NCI-H1048 (cell line): ENCODE measurements at places on chromosomes 16 and 17.

GRCh38 chr17:83035722-83036121 lies 43.7 kb upstream of the METRNL start:
- no peak for DNase-seq

DNA sequence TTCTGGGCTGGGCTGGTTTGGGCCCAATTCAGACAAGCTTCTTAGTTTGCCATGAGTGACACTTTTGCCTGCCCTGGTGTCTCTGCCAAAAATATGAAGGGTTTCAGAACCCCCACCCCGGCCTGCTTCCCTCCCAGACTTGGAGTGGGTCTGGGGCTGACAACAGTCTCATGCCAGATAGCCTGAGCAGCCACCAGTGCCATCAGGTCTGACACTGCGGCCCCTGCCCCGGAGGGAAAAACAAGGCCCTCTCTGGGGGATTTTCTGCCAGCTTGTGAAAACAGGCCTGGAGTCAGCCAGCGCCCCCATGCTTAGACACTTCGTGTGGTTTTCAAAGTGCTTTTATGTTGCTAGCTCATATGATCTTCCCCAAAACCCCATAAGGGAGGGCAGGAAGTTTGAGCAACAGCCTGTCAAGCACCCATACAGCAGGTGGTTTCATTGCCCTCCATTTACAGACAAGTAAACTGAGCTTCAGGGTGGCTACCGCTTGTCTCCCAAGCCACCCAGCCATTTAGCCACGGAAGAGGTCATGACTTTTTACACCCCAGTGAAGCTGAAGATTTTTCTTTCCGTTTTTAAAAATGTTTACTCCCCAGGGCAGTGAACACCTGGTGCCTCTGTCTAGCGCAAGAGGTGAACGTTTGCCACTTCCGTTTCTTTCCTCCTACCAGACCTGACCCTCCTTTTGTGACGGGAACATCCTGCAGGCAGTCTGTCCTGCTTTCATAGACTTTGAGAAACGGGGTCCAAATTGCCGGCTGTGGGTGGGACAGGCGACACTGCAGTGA lies 300.6 kb downstream of the SEC14L1 start:
- no peak for DNase-seq

GRCh38 chr17:42787266-42787665 lies 6.9 kb downstream of the WNK4 start:
- no peak for DNase-seq

DNA sequence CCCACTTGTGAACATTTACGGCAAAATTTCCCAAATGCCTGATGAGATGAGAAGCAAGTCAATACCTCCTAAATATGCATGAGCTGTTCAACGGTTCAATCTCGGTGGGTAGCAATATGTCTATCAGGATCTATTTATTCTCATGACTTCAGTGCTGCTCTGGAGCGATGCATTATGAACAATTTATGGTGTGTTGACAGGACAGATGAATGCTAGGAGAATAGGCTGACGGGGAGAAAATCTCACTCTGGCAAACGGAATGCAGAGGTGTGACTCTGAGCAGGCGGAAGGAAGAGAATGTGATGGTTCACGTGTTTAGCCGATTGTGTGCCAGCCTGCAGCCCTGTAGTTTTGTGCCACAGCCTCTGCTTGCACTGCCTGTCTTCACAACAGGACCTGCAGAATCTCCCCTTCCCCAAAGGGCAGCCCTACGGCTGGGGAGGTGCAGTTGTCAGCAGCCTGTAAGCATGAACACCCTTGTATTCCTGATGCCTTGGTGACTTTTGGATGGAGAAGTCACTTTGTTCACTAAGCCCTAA lies 345.2 kb downstream of the PHKB start:
- no peak for DNase-seq

DNA sequence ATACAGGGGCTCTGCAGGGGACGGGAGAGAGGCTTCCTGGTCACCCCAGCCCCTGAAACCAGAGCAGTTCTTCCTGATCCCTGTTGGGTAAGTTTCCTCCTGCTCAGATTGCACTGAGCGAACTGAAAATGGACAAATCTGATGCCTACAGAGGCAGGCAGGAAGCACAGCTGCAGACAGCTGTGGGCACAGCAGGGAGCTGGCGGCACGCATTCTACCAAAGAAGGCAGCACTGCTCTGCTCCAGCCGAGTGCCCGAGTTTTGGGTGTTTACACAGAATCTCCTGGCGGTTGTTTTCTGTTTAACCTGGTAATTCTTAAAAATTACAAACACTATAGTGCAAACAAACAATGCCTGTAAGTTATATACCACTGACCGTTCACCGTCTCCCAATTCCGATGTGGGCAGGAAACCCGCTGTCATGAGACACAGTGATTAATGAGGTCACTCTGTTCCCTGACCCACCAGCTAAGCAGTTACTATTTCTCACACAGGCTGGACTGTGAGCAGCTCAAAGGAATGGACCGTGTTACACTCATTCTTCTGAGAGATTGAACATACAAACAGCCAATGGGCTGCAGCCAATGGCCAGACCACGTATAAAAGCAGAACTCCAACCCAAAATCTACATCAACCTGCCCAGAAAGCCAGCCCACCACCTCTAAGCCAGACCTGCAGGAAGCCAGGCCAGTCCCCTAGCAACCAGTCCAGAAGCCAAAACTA lies 25.5 kb downstream of the NSMCE1 start:
- no peak for DNase-seq

- DNase-seq = no peak
These were observed 333.9 kb upstream of the ERCC4 start for GRCh38 chr16:13586051-13586450.

- no peak for DNase-seq
These were observed 26.4 kb downstream of the GOSR1 start for GRCh38 chr17:30503558-30503957.

DNA sequence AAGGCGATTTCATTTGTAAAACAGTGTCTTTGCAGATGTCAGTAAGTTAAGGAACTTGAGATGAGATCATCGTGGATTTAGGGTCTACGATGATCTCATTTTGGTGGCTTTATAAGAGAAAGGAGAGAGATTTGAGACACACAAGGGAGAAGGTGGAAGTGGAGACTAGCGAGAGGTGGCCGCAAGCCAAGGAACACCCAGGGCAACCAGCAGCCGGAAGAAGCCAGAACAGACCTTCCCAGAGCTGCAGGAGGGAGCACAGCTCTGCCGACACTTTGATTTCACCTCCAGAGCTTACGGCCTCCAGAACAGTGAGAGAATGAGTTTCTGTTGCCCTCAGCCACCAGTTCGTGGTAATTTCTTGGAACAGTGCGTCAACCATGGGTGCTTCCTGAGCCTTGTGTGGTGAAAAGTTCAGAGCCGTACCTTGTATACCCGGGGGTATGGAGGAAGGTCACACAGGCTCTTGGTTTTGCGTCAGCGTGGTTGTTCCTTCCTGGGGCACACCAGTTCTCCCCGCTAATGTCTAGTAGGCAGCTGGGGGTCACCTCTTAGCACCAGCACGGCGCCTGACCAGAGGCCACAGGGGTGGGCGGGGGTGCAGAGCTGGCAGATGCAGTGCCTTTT lies 12.9 kb upstream of the SEC14L1 start:
- no peak for DNase-seq

DNA sequence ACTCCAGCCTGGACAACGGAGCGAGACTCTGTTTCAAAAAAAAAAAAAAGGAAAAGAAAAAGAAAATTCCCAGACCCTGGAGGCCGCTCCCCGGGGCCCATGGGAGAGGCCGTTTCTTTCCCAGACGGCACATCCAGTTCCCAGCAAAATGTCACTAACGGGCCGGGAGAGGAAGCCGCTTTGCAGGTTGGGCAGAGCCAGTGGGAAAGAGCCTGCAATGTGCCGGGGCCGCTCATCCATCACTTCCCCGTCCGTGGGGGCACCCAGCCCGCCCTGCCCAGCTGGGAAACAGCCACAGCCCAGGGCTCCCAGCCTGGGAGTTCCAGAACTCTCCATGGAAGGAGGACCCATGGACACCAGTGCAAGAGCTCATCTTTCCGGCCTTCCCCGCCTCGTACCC lies 41.8 kb upstream of the PABPN1L start:
- no peak for DNase-seq

DNA sequence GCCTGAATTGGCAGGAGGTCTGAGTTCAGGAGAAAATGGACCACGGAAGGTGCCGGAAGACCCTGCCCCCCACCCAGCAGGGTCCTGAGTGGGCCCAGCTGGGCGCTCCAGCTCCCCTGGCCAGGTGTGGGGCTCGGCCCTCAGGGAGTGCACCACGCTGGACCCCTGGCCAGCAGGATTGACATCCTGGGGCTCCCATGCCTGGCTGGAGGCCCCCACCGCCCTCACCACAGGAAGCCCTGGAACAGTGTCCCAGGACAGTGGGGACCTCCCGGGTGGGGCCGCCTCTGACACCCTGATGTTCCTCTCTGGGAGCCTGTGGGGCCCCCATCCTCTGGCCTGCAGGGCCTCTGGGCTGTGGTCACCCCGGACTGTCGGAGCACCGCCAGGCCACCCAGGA lies 28.1 kb upstream of the CACNA1H start:
- no peak for DNase-seq

GRCh38 chr17:78724999-78725398 lies 57.1 kb downstream of the CYTH1 start:
- no peak for DNase-seq

GRCh38 chr16:75614066-75614897 lies 8.8 kb downstream of the ADAT1 start:
- no peak for DNase-seq

DNA sequence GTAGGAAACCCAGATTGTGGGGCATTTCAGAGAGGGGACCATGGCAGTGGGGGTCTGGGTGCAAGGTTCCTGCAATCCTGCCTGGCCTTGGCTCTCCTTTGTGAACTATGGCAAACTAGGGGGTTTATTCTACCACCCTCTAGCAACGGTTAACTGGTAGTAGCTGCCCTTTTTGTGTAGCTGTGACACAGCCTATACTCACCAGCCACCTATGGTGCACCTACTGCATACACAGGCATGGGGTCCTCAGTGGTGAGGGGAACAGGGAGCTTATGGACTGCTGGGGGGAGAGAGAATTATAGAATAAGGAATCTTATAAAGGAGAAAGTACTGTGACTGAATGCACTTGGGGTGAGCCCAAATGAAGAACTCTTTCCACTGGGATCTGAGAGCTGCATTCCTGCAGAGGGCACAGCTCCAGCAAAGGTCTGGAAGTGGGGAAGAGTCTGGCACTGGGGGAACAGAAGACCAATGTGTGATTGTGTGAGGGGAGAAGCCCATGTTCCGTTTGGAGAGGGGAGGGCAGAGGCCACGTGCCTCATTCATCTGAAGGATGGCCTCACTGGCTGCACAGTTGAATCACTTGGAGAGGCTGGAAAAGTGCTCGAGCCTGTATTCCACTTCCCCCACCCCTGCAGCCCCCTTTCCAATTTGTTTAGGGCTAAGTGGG lies 2.1 kb downstream of the MT1X start:
- DNase-seq = no peak

DNA sequence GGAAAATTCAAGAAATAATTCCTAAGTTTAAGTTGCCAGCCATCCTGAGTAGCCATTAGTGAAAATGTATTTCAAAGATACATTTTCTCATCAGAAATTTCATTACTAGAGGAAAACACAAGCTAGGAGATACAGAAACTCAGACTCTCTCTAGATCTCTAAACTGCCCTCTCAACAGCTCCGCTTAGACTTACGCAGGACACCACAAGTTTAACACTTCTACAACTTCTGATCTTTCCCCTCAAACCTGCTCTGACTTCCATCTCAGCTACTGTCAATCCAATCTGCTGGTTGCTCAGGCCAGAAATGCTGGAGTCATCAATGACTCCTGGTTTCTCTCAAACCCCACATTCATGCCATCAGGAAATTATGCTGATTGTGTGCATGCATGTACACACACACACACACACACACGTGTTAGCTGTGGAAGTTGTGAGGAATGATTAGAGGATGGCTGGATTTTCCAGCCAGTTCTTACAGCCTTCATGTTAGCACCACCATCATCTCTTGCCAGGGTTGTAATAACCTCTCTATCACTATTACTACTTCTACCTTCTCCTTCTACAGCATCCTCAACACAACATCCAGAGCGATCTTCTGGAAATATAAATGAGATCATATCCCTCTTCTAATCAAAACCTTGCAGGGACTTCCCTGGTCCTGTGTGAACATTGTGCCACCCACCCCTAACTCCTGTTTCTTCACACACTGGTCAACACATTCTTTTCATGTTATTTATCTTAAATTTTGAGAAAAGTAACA lies 47.1 kb downstream of the COX10 start:
- no peak for DNase-seq

GRCh38 chr16:535446-536405 lies 8.2 kb downstream of the CAPN15 start:
- DNase-seq = no peak

DNA sequence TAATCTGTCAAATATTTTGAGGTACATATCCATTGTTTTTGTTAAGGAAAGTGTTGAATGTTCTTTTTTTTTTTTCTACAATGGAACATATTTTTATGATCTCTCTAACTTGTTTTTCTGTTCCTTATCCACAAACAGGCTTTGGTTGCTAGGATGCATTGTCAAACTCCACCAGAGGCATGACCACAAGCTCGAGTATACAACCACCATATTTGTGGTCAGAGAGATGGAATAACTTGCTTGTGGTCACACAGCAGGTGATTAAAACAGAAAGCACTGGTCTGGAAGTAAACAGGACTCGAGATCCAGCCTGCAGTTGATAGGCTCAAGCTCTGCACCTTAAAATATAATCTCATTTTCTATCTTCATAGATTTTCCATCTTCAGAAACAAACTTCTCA lies 105.8 kb upstream of the ADAMTS18 start:
- no peak for DNase-seq

DNA sequence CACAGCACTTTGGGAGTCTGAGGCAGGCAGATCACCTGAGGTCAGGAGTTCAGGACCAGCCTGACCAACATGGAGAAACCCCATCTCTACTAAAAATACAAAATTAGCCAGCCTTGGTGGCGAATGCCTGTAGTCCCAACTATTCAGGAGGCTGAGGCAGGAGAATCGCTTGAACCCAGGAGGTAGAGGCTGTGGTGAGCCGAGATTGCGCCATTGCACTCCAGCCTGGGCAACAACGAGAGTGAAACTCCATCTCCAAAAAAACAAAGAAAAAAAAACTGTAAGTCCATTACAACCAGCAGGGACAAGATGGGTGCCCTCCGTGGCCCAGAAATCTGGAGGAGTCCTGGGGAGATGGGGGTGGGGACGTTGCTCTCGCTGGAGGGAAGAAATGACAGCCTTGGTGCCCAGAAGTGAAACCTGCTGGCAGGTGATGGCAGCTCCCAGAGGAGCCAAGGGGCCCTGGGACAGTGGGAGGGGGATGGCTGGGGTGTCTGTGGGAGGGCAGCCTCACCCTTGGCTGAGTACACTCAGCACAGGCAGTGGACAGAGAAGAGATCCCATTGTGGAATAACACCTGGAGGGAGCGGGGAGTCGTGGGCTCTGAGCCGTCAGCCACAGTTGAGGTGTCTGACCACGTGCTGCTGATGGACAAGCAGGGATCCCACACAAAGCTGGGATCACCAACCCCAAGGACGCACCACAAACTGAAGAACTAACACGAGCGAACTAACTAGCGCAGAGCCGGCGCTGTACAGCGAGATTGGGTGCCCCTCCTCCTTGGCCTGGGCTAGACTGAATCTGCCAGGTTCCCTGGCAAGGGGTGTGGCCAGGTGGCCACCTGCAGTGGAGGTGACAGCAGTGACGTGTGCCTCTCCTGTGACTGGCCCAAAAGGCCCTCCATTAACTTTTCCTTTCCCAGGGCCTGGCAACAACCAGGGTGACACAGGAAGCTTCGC lies 46.9 kb upstream of the BAHCC1 start:
- no peak for DNase-seq

GRCh38 chr17:888998-889441 lies 90.6 kb downstream of the NXN start:
- DNase-seq = no peak
